ENCODE measurements at places on chromosomes 2 and 18. TPM values are rescaled to one million over a fixed set of nuclear protein-coding genes. Genes with fewer than 3 reads are reported as not detected.

COLEC12 gene
- 1.6 TPM for total RNA-seq

CACNB4 gene
- total RNA-seq = 0.13 TPM

MTERF4 gene
- 20.9 TPM for total RNA-seq

ALMS1 gene
- total RNA-seq = 16.0 TPM

CTNNA2 gene
- not detected for total RNA-seq

RAD51AP2 gene
- total RNA-seq = not detected

GPR75 gene
- total RNA-seq = 0.98 TPM

C1QL2 gene
- not detected for total RNA-seq

ANKRD36B gene
- total RNA-seq = 9.3 TPM

ALKAL2 gene
- total RNA-seq = 0.25 TPM

TMEM178A gene
- 4.4 TPM for total RNA-seq

SERPINB3 gene
- not detected for total RNA-seq

Data from mesangial cell (primary cell).